ENCODE measurements at places on chromosomes 6 and 20.

DNA sequence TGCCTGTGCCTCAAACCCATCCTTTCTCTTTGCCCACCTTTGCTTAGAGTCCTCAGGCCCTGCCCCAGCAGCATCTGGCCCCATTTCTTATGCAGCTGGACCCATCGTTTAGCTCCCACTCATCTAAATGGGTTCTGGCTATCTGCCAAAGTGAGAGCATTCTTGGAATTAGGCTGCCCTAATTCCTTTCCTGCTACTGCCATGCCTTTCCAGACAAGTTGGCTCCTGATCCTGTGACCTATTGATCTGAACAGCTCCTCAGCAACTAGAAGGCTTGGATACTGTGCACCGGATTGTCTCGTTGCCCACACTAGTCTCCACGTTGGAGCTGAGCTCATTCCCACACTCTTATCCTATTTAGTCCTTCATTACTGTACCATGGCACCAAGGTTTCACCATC, 22.9 kb downstream of the DZANK1 start:
- DNase-seq: no peak

DNA sequence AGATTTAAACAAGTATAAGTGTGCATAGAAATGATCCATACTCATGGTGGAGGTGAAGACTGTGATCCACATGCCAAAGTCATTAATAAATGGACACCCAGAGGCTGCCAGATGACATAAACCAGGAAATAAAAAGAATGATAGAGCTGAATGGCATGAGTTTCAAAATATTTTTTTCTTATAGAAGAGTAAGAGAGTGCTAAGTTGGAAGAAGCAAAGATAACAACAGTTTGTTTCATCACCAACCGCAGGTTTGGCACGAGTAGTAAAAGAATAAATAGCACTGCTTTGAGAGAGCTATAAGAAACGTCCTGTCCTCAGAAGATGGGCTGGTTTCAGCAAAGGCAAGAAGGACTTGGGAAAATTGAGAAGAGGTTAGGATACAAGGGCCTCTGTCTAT, 246.9 kb downstream of the UBE3D start:
- no peak for DNase-seq

DNA sequence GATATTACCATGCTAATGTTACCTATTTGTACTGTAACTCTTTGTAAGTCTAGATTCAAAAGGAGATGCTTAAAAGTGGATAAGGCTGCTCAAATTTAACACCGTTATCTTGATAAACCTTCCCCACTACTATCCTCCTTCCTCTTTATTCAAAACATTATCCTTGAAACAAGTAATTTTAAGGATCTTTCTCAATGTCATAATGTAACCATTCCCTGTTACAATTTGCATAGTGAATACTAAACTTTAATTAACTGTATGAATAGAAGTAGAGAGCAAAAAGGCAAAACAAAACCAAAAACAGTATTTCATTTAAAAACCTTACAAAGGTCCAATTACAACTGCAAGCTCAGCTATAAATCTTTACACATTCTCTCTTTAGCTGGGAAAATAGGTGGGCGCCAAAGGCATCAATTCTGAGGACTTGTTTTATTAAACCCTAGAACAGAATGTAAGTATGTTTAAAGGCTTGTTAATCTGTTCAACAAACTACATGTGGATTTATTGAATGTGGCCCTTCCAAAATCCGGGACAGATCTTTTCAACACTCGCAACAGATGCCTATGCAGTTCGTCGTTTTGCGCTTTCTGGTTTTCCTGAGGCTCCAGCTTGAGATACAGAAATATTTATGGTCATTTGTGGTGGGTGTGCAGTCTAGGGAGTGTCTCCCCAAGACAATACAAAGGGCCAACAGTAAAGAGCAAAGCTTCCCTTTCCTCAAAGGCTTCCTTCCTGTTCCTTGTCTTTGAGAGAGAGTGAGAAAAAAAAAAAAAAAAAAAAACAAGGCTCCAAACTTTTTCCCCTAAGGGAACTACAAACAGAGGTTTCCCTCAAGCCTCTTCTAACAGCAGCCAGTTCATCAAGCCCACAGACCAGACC, 15.1 kb downstream of the KIF13A start:
- no peak for DNase-seq

DNA sequence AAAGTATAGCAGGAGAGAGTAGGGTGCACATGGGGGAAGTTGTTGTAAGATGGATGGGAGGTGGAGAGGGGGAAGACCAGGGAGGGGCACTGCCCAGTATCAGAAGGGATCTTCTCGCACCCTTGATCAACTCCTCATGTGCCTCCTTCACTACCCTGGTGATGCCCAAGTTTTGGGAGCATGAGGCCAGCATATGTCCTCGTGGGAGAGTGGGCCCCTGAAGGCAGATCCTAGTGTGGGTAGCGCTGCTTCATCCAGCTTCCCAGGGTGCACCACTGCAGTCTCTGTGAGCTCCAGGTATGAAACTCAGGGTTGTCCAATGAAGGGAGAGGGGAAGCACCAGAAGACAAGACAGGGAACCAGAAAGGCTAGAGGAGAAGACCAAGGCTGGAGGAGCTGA, 82.2 kb upstream of the FOXP4 start:
- no peak for DNase-seq

- no peak for DNase-seq
Measured at GRCh38 chr20:43667341-43668132, 623 bp downstream of the MYBL2 start.

- no peak for DNase-seq
Measured at GRCh38 chr6:68633972-68634725, 933 bp upstream of the ADGRB3 start.

- DNase-seq: no peak
Measured at GRCh38 chr20:57810511-57811373, 100.9 kb upstream of the PMEPA1 start.

GRCh38 chr20:19770375-19770774, 12.3 kb downstream of the RIN2 start:
- DNase-seq: no peak

GRCh38 chr6:36362551-36363370, 24.7 kb downstream of the ETV7 start:
- no peak for DNase-seq

DNA sequence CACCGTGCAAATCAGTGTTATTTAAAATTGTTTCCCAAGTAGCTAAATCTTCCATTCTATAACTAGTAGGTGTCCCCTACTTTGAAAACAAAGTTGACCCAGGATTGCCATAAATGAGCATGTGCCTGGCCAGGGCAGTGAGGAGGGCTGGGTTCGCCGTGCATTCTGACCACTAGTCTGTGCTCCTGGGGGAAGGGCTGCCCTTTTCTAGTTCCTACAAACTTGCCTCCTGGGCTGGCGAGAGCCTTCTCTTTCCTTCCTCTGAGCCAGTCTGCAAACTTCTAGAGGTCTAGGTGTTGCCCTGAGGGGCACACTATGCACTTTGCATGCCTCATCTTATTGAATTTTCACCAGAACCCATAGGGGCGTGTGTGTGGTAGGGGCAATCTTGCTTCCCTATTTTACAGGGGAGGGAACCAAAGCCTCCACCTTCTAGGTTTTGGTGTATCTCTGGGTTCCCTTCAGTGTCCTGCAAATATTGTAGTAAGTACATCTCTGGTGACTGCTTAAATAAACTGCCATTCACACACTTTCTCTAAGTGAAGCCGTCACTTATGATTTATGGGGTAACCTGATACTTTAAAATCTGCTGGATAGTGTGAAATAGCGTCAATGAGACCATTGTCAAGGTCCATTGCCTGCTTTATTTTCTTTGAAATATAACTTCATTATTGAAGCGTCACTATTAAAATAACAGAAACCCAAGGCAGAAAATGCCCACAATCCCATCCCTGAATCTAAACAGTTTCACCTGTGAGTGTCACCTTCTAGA, 42.2 kb downstream of the CDH26 start:
- no peak for DNase-seq

- DNase-seq: no peak
Measured at GRCh38 chr6:13421425-13422059, 65.9 kb downstream of the GFOD1 start.

GRCh38 chr6:14567842-14568241, 450.3 kb downstream of the CD83 start:
- no peak for DNase-seq
